Psoas muscle (tissue), 8 donors: ENCODE measurements at places on chromosomes 3 and 15. TPM values are rescaled to one million over a fixed set of nuclear protein-coding genes. Genes with fewer than 3 reads are reported as not detected.
A peak's percentile ranks its signal among the peaks of the same experiment; 100 is the strongest.

GRCh38 chr3:150216866-150217600 is 191.1 kb upstream of the TSC22D2 start:
- H3K36me3 ChIP-seq = no peaks in the 10 kb centered on the region
- no peaks in the 10 kb centered on the region for H3K27me3 ChIP-seq
- DNase-seq = no peak
- H3K4me1 ChIP-seq = peaks cover 9% of the 10 kb centered on the region
- H3K27ac ChIP-seq = peak overlapping the region; percentile 79
- H3K4me3 ChIP-seq = peak overlapping the region; percentile 38

DNA sequence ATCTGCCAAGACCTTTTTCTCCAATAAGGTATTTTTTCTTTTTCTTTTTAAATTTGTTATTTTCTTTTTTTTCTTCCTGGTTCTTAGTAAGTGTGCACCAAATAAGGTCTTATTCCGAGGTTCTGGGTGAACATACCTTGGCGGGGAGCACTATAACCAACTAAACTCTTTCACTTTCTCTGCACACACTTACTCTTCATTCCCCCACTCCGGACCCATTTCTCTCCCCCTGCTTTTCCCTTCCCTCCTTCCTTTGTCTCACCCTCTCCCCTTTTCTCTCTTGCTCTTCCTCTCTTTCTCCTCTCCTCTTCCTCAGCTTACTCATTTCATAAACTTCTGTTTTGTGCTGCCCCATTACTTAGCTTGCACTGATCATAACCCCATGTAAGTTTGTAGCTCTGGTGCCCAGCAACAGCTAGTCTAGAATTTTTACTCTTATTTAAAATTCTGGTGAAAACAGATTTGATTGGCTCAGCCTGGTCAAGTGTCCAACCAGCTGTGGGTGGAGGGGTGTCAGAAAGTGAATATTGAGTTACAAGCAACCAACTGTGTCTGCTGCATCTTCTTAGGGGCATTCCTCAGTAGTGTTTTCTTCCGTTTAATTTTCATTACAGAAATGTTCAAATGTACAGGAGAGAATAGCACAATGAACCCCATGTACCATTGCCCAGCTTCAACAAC is 297.5 kb downstream of the SHQ1 start:
- no peaks in the 10 kb centered on the region for H3K36me3 ChIP-seq
- no peak overlapping the region for H3K4me3 ChIP-seq
- H3K4me1 ChIP-seq = no peaks in the 10 kb centered on the region
- no peaks in the 10 kb centered on the region for H3K27me3 ChIP-seq
- no peak overlapping the region for H3K27ac ChIP-seq

GRCh38 chr15:39786447-39787056 is 3.9 kb upstream of the FSIP1 start:
- no peaks in the 10 kb centered on the region for H3K4me1 ChIP-seq
- H3K27me3 ChIP-seq = peaks cover 11% of the 10 kb centered on the region
- H3K36me3 ChIP-seq = no peaks in the 10 kb centered on the region

GRCh38 chr3:71166339-71167240 is 416.9 kb downstream of the FOXP1 start:
- H3K36me3 ChIP-seq = no peaks in the 10 kb centered on the region
- no peak overlapping the region for H3K4me3 ChIP-seq
- peaks cover 8% of the 10 kb centered on the region for H3K4me1 ChIP-seq
- no peak overlapping the region for H3K27ac ChIP-seq
- no peaks in the 10 kb centered on the region for H3K27me3 ChIP-seq
- DNase-seq = no peak

DNA sequence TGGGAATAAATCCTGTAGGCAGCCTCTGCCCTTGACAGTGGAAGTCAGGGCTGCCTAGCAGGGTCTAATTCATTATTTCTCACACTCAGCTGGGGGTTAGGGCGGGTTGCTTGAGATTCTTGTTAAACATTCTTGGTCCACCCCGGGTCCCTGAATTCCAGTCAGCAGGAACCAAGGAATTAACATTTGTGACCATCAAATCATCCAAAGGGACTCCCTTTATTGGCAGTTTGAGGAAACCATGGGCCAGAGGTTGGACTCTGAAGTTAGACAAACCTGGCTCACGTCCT is 122.8 kb downstream of the EEFSEC start:
- no peaks in the 10 kb centered on the region for H3K27me3 ChIP-seq
- H3K27ac ChIP-seq = no peak overlapping the region
- H3K4me3 ChIP-seq = no peak overlapping the region

Gene GOLGA6L7
- not detected for total RNA-seq

Gene LRRC15
- total RNA-seq = 0.04 TPM
